ENCODE measurements at places on chromosomes 2 and 18.

DNA sequence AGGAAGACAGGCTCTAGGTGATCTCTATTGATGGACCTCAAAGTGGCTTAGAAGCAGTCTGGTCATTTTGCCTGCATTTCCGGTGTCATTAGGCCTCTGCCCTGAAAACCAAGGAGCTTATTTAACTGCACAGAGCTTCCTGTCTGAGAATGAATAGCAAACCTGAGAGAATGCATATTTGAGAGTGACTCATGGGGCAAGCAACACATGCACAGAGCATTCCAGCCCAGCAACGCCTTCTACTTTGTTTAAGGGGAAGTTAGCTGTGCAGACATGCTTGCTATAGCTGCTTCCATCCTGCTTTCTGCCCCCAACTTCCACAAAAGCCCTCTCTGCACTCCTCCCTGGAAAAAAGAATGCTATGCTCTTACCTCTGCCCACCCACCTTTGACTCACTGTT lies 232.8 kb downstream of the GRB14 start:
- DNase-seq, result no peak

GRCh38 chr18:57768537-57769326 lies 34.4 kb downstream of the ATP8B1 start:
- DNase-seq, result no peak

GRCh38 chr2:113838744-113839444 lies 51.0 kb upstream of the ACTR3 start:
- no peak for DNase-seq

GRCh38 chr2:168988755-168989154 lies 42.4 kb downstream of the ABCB11 start:
- DNase-seq, result no peak

GRCh38 chr2:38960609-38961320 lies 71.1 kb downstream of the ARHGEF33 start:
- no peak for DNase-seq

- DNase-seq, result no peak
Observed at GRCh38 chr2:26886736-26887135, 38.8 kb downstream of the DPYSL5 start.
